CD4-positive, alpha-beta T cell (primary cell): ENCODE measurements at places on chromosomes 5 and 9.

- no peak for DNase-seq
Measured at GRCh38 chr5:22316294-22316693, 536.9 kb downstream of the CDH12 start.

GRCh38 chr5:40378396-40379177 is 301.1 kb upstream of the PTGER4 start:
- no peak for DNase-seq

GRCh38 chr9:134357631-134358025 is 31.4 kb downstream of the RXRA start:
- no peak for DNase-seq

- no peak for DNase-seq
Measured at GRCh38 chr5:31964007-31964360, 210.1 kb downstream of the GOLPH3 start.

DNA sequence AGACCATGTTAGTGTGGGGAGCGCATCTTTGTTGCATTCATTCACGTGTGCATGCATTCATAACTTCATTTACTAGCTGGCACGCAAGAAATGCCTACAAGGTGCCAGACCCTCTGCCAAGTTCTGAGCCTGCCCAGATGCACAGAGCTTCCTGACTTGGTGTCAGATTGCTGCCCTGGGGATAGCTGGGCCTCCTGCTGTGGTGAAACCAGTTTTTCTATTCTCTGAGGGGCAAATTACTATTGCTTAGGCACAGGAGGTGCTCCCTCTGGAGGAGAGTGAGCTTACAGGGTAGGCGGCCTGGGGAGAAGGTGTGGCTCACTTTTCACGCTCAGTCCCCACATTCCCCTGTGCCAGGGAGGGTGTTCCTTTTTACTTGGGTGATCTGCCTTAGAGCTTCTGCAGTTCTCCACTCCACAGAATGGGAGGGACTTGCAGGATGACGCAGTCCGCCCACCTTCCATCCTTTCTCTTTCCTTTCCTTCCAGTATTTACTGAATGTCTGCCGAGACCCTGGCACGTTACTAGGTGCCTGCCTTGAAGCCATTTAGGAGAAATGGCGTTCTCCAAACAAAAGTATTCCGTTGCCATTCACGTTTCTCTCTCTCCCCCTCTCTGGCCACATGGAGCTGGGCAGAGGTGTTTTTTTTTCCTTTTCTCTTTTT is 27.9 kb upstream of the CTNNA1 start:
- DNase-seq, result no peak

DNA sequence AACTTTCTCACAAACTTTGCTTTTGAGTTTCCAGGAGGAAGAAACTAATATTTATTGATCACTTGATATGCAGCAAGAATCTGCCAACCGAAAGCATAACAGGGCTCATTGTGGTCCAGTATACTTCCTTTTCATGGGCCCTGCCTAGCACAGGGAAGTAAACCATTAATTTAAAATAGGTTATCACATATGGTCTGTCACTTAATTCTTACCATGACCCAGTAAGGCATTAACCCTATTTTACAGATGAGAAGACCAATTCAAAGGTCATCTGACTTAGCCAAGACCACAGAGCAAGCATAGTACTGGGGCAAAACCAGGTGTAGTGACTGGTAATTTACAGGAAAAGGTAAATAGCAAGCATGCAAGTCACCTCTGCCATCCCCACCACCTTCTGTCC is 336.9 kb upstream of the DMAC1 start:
- no peak for DNase-seq

DNA sequence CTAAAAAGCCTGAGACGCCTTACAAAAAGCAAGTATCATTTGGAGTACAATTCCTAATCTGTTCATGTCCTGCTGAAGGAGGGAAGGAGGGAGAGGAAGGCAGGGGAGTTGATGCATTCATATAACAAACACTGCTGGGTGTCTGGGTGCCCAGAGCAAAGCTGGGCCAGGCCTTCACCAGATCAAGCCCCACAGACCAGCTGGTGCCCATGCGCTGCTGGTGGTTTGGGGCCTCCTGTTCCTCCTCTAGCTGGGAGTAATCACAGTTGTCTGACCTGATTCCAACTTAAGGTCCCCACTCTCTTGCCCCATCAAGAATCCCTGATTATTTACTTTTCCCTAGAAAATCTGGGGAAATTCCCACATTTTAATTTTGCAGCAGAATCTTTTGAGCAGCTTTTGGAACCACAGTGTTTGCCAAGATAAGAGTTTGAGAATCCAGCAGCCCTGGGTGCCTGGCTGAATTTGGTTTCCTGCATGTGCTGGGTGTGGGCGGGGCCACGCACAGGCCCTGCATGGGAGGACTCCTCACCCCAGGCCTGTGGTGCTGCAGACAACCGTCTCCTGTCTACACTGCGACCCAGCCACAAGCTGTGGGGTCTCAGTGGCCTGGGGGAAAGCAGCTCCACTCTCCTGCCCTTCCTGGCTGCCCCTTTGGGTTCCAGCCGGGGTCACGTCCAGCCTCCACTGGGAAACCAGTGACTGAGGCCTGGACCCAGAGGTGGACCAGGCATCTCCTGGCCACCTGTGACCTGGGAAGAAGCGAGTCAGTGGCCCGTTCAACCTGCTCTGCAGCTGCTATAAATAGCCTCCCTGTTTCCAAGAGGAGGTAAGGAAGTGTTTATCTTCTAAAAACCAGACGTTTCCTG is 47.5 kb downstream of the NEURL1B start:
- peak; percentile 19 for DNase-seq

DNA sequence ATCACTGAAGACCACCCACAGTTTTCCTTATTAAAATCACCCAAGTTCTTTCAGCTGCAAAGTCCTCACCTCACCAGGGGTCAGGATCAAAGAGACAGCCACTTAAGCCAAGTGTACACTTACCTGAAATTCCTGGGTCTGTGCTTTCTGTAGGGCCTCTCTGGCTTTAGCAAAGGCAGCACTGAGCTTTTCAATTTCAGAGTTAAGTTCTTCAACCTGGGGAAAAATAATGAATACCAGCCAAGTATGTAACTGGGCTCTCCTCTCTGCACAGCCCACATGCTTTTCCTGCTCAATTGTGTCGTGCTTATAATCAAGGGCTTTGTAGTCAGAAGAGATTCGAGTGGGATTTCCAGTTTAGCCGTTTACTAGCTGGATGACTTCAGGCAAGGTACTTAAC is 55.1 kb downstream of the CDK5RAP2 start:
- no peak for DNase-seq

DNA sequence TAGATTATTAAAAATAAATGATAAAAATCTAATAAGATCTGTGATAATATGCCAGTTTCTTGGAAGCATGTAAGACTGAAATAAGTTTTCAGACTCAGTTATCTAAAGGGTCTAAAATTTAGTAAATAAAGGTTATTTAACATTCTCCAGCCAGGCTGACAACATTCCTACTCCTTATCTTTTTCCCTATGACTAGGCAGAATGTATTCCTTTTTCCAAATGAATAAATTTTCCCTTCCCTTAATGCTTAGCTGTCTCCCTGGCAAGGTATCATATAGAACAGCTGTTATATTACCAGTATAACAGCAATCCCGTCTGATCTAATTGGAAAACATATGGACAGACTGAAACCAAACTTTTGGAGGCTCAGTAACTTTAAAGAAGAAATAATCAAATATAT is 13.0 kb downstream of the MEGF9 start:
- no peak for DNase-seq
